ENCODE measurements at places on chromosomes 5 and 9.

- no peak for DNase-seq
Measured at GRCh38 chr9:124274226-124274625, 16.5 kb downstream of the NEK6 start.

DNA sequence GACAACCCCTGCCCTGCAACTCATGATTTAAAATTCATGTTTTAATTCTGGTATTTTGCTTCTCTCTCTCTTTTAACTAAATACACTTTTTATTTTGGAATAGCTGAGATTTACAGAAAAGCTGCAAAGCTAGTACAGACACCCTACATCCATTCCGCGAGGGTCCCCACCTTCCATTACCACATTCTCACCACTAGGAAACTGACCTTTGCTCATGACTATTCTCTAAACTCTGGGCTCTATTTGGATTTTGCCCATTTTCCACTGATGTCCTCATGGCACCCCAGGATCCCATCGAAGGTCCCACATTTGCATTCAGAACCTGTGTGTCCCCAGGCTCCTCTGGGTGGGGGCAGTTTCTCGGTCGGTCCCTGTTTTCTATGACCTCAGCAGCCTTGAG lies 11.5 kb downstream of the ERGIC1 start:
- DNase-seq, result no peak

DNA sequence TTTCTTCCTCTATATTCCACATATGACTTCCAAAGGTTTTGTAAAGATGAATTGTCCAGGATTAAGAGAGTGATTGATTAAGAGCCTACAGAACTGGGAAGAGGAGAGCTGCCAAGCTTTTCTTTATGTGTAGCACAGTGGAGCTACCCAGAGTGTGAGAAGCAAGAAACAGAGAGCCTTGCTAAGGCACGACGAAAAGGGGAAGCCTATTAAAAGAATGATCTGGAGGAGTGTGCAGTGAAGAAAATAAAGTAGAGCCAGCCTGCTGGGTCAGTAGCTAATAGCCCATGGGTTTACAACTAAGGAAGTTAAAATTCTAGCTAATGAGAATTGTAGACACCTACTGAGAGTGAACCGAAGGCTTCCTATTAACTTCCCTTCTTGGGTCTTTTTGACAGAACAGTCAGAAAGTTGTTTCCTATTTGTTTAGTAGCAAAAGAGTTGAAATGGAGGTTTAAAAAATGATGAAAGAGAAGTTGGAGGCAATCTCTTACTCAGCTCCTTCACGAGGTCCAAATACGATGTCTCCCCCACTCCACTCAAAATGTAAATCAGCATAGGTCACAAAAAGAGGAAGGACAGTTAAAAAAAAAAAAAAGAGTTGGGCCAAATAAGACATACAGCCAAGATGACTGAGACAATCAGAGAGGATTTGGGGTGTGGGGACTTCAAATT lies 957 bp upstream of the PRR16 start:
- no peak for DNase-seq

- DNase-seq, result peak; percentile 8
Measured at GRCh38 chr5:170519549-170519948, 15.7 kb downstream of the KCNIP1 start.

DNA sequence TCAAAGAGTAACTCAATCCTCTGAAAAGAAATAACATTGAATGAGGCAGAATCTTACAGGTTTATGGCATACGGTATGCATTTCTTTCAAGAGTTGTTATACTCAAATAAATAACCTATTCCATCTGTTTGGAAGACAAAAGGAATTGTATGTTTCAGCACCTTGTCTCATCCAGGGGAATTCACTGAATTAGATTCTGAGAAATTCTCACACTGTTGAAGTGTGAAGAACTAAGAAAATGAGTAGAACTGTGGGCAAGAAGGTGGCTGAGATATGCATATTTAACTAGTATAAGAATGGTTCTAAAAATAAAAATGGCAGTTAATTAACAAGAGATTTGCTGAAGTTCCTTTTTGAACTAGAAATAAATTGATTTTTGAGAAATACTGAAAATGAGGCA lies 279.3 kb upstream of the DAP start:
- no peak for DNase-seq

- DNase-seq, result no peak
Measured at GRCh38 chr9:78189461-78189860, 46.4 kb upstream of the CEP78 start.

DNA sequence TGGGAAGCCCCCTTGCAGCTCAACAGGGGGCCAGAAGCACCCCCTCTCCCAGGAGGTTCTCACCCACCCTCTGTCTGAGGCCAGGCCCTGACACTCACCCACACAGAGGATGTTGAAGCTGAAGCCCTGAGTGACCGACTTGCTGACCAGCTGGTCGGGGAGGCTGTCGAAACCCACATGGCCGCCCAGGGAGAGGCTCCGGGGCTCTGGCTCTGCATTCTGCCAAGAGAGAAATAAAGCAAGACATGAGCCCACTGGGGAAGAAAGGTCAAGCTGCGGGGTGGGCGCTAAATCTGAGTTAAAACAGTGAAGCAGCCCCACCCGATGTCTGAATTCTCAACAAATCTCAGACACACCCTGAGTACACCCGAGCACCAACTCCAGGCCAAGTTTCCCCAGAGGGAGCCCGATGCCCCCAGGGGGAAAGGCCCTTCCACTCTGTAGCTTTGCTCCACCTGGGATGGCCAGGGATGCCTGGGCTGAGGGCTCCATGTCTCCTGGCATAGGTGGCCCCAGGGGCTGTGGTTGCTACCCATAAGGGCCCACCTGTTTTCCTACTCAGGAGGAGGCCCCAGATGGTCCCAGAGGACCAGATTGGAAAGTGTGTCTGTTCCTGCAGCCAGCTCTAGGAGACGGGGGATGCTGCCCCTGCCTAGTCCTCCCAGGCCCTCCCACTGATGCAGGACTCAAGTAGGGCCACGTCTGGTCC lies 11.6 kb downstream of the SEPTIN8 start:
- DNase-seq, result no peak

- no peak for DNase-seq
Measured at GRCh38 chr5:135055396-135055795, 21.4 kb upstream of the PITX1 start.

DNA sequence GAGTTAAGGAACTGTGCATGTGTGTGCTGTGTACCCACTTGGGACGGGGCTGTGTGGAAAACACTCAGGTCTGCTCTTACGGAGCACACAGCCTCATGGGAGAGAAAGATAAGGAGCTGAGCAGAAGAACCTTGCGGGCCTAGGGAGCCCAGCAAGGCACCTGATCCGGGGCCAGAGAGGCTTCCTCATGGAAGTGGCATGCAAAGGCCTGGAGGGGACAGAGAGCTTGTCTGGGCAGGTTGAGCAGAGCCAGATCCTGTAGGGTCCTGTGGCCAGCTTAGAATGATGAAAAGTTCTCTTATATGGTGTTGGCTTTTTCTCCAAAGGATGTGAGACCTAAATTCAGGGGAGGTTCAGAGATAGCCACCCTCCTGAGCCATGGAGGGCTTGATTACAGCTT lies 45.2 kb downstream of the NEK6 start:
- no peak for DNase-seq

- no peak for DNase-seq
Measured at GRCh38 chr9:17962747-17963146, 383.9 kb downstream of the SH3GL2 start.

- peak; percentile 95 for DNase-seq
Measured at GRCh38 chr5:38509185-38509584, 47.3 kb downstream of the LIFR start.

GRCh38 chr9:134466869-134467616 lies 140.8 kb downstream of the RXRA start:
- no peak for DNase-seq

- DNase-seq, result peak; percentile 92
Measured at GRCh38 chr9:6567140-6567591, 78.4 kb downstream of the GLDC start.

DNA sequence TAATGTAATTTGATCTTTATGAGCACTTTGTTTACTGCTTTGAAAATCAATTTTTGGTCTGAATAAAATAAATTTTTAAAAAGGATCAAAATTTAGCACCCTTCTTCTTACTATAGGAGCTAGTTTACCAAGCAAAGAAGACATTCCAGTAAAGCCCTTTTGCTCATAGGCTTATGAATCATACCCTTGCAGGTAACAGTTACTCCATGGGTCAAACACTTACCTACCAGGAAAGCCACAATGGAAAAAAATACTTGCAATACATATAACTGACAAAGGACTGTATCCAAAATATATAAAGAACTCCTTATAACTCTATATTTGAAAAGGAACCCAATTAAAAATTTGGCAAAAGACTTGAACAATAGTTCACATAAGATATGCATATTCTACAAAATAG lies 66.6 kb downstream of the SHOC1 start:
- DNase-seq, result peak; percentile 6

GRCh38 chr9:120186276-120186675 lies 393.7 kb downstream of the CDK5RAP2 start:
- DNase-seq, result no peak

DNA sequence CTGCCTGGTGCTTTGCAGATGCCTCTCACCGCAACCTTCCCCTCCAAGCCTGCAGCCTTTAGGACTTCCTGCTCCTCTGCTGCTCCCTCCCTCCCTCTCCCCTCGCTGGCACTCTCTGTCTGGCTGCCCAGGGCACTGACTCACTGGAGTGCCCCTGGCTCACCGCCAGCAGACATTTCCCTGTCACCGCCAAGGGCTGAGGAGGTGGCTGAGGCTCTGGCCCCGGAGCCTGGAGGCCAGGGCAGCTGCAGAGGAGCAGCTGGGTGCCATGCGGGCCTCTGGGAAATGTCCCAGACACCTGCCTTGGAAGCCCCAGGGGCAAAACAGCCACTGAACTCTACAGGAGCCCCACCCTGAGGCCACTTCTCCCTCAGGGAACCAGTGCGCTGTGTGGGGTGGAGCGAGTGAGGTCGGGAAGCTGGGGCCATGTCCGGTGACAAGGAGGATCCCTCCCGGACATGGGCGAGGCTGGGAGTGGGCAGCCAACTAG lies 53.4 kb downstream of the TENT4A start:
- peak; percentile 41 for DNase-seq

- peak; percentile 89 for DNase-seq
Measured at GRCh38 chr5:125343015-125343414, 596.6 kb upstream of the ZNF608 start.

Data from fibroblast of upper back skin (primary cell).